Stimulated activated CD4-positive, alpha-beta T cell treated with anti-CD3 and anti-CD28 coated beads, TNF-alpha, amount 100 ng/mL, for 24 hours (primary cell): ENCODE measurements at places on chromosomes 4 and X.

GRCh38 chrX:39905538-39905891, 192.2 kb downstream of the BCOR start:
- no peak for DNase-seq

DNA sequence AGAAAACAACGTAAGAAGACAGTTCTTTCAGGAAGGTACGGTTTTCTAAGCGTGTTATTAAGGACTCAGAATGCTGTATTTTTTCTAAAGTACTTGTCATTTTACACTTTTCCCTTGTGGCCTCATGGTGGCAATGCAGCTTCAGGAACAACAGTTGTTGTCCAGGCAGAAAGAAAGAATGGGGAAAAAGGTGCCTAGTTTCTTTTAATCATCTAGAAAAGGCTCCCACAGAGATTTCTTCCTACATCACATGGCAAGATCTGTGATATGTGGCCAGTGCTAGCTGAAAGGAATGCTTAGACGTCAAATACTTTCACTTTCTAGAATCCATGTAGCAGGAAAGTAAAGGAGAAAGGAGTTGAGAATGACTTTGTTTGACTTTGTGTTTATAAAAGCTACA, 49.0 kb upstream of the TRAM1L1 start:
- DNase-seq, result no peak

GRCh38 chrX:72276478-72276953, 532 bp downstream of the RPS4X start:
- no peak for DNase-seq

- no peak for DNase-seq
Observed at GRCh38 chrX:47748576-47748975, 88.1 kb upstream of the ZNF81 start.

- DNase-seq, result no peak
Observed at GRCh38 chr4:60911127-60911526, 289.0 kb upstream of the ADGRL3 start.

- DNase-seq, result no peak
Observed at GRCh38 chrX:39815631-39816030, 282.1 kb downstream of the BCOR start.

DNA sequence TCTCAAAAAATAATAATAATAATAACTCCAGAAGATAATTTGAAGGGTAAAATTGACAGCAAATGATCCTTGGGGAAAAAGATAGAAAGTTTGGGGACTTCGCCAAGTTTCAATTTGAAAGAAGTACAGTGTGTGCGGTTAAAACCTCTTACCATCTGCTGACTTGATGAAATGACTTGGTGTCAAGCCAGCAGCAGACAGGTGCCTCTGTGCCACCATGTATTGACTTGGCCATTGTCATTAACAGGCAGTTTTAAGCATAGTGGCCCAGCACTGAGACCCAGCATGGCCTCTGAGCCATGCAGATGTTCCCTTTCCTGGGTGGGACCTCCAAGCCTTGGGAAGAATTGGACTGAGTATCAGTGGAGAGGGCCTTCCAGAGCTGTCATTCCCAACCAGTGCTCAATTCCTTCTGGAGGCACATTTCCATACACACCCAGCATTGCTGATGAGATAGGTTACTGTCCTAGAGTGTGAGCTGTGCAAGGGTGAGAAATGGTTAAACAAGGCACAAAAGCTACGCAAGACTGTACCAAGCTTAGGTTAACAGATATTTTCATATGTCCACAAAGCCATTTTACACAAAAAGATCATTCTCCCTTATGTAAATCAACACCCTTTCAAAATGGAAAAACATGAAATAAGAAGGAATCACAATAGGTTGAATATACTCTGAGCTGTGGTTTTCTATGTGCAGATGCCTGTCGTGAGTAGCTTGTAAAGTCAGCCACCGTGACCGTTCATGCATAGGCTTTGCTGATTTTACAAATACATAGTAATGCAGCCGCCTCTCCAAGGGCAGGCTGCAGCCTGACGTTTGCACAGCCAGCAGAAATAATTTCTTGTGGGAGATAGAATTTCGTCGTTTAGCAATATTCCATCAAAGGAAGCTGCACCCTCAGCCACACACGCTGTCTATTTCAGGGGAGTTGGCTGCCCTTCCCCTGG, 59.4 kb upstream of the FBXW7 start:
- DNase-seq, result no peak

DNA sequence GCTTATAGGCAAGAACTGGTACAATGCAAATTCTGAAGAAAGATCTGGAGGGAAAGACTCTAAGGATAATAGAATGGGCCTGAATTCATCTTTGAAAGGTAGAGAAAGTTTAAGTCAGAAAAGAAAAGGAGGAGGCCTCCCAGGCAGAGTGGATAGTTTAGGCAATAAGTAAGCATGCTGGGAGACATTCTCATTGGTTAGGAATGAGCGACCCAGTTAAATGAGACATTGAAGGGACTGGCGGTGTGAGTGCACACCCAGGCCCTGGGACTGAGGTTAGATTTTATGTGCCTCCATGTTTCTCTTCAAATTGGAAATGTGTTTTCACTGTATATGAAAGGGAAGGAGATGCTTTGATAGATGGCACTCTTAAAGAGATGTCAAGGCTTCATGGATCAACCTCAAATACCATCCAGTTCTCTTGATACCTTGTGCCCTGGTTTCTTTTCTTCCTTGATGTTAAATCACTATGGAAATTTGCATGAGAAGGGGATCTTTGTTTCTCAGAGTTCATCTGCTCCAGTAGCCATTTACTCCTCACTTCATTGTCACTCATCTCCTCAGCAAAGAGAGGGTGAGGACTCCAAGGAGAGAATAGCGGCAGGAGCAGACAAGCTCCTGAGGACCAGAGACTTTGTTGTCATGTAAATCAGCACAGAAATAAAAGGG, 584.2 kb upstream of the INTU start:
- no peak for DNase-seq

GRCh38 chrX:41148553-41148952, 63.3 kb downstream of the USP9X start:
- DNase-seq, result no peak

DNA sequence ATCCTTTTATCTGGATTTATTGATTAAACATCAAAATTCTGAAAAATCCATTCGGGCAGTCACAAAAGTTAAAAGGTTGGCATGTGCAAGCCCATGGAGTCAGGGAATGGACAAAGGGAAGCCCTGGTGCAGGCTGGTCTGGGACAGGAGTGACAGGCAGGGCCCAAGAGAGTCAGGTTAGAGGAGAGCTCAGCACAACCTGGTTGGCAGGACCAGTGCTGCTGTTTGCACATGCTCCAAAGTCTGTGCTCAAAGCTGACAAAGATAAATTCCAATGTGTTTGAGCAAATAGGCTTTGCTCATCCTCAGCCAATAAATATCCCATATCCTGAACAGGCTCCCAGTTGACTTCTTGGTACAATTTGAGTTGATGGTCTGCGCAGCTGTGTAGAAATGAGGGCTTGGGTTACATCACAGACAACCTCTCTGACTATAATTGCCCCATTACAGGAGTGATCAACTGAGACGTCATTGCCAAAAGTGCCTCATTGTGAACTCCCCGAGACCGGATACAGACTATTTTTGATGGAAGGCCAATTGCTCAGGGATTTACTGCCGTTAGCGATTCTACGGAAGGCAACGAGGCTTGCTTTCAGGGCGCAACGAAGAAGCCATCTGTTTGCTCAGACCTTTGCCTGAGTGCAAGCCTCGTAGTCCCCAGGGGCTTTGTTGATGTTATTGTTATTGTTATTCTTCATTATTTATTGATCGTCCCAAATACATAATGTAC, 1008.1 kb upstream of the TENM3 start:
- no peak for DNase-seq

GRCh38 chr4:158870282-158870625, 101.4 kb downstream of the FNIP2 start:
- no peak for DNase-seq

GRCh38 chr4:188989371-188989770, 850.1 kb downstream of the TRIML1 start:
- no peak for DNase-seq

DNA sequence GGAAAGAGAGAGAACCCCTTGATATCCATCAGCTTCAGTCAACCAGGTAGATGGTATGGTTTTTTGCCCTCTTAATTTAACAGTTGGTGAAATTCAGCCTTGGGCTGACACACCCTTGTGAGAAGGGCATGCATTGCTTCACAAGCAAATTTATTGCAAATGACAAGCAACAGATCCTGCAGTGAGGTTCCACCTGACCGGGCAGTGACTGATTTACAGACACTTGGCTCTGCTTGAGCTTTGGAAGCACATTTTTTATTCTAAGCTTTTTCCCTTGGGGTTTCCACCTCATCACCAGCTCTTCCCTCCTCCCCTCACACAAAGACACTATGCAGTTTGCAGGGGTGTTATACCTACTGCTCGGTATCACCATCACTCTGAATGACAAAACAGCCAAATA, 28.3 kb upstream of the SERTM2 start:
- DNase-seq, result no peak

DNA sequence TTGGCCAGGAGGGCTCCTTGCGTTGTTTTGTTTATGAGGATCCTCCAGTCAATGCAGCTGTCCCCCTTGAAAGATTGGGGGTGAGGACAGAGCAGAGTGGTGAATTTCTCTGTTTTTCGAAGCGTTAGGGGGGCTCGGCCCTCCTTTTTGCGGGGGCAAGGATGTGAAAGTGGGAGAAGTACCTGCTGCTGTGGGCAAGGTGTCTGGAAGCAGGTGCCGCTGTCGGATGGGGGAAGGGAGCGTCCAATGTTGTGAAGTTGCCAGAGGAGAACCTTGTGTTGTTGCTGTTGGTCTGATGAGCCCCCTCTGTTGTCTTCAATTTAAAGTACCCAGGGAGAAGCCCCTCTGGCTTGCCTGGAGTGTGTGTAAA, 613 bp downstream of the GLRB start:
- DNase-seq, result no peak

GRCh38 chr4:176919631-176920030, 126.9 kb upstream of the VEGFC start:
- DNase-seq, result no peak

DNA sequence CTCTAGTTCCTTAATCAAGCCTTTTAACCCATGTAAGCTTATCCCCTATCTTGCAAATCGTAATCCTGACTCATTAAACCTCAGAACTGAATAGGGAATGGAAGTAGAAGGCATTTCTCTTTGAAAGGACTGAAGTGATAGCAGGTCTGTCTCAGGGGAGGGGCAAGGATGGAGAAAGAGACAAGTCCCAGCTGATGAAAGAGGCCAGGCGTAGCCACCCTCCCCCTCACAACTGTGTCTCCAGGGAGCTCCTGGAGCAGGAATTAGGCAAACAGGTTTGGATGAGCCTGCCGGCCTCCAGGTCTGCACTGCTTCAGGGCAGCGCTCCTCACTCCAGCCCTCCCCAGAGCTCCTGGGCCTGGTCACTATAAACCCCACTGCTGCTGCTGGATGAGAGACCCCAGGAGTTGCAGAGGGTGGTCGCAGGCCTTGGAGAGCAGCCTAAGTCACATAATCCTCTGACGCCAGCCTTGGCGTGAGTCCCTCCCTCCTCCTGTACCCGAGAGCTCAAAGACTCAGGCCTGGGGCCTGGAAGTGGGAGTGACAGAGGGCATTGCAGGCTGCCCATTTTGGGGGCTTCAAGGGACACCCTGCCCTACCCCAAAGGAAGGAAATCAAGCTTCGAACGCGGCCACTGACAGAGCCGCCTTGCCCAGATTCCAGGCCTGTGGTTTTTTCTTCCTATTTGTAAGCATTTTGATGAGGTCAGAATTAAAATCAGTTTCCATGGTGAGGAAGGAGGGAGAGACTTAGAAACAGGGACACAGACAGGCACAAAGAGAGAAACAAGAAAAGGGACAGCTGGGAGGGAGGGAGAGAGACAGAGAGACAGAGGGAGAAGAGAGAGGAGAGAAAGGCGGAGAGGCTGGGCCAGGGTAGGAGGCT, 21.2 kb upstream of the MSX1 start:
- no peak for DNase-seq

DNA sequence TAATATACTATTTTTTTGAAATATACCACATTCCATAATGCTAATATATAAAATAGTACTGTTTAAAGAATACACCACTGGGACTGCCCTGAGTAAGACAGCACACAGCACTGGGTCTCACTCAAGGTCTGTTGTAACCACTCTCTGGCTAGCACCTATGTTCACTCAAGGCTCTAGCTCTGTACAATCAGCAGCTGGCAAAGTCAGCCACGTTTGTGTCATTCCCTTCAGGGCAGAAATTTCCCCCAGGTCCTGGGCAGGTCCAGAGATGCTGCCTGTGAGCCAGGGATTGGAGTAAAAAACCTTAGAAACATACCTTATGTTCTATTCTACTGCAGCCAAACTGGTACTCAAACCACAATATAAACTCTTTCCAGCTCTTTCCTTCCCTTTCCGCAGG, 1160.2 kb upstream of the ADGRL3 start:
- DNase-seq, result no peak

- DNase-seq, result peak; percentile 26
Observed at GRCh38 chr4:4386296-4386735, 586 bp upstream of the NSG1 start.

DNA sequence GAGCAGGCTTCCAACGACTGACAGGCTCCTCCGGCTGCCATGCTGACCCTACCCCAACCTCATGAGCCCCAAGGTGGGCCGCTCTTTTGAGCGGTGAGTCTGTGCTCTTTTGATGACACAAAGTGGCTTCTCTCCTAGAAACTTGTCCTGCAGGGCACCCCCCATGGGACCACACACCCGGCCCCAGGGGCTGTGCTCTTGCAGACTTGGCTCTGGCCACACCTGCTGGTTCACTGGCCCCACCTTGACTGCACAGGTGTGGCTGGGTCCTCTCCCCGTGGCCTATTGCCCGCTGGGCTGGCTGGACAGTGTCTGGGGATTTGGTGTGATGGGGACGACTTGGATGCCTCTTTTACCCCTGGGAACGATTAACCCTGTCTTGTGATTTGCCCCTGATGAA, 1.5 kb upstream of the CPZ start:
- DNase-seq, result no peak

DNA sequence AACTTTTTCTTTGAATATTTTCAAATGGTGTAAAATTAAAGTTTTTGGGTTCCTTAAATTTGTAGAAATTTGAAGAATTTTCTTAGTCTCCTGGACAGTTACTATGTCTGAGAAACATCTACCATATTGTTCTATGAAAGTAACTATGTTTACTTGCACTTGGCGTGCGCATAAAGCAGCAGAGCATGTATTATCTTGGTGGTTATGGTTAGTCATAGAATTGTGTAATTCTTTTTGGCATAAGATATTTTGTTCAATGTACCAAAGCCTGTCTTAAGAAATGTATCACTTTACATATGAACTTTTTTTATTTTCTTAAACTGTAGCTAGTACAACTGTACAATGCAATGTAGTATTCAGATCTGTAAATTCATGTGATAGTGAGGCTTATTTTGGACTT, 49.2 kb downstream of the CDS1 start:
- no peak for DNase-seq
